Stimulated activated CD8-positive, alpha-beta memory T cell treated with anti-CD3 and anti-CD28 coated beads, Interleukin-4, amount 100 ng/mL, for 48 hours (primary cell): ENCODE measurements at places on chromosomes 6 and 20.
A peak's percentile ranks its signal among the peaks of the same experiment; 100 is the strongest.

GRCh38 chr6:129908858-129909257 is 47.7 kb upstream of the TMEM244 start:
- DNase-seq = no peak

DNA sequence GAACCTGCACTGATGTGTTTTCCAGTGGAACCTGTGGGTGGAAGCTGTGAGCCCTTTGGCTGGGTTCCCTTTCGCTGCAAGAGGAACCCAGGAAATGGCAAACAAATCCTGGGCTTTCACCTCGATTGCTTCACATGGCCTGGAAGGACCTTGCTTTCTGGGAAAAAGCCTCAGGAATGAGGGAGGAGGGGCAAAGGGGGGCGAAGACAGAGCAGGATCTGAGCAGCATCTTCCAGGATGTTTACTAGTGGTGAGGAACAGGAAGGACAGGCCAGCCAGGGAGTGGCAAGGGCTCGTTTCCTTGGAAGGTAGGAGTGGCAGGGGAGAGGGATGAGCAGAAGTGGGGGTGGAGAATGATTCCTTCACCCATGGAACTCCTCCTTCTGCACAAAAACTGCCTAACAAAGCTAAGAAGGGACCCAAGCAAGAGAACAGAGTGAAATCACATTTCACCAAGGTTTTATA is 5.9 kb downstream of the SLC2A10 start:
- DNase-seq = no peak

GRCh38 chr6:139653111-139653510 is 278.7 kb upstream of the CITED2 start:
- DNase-seq = no peak

DNA sequence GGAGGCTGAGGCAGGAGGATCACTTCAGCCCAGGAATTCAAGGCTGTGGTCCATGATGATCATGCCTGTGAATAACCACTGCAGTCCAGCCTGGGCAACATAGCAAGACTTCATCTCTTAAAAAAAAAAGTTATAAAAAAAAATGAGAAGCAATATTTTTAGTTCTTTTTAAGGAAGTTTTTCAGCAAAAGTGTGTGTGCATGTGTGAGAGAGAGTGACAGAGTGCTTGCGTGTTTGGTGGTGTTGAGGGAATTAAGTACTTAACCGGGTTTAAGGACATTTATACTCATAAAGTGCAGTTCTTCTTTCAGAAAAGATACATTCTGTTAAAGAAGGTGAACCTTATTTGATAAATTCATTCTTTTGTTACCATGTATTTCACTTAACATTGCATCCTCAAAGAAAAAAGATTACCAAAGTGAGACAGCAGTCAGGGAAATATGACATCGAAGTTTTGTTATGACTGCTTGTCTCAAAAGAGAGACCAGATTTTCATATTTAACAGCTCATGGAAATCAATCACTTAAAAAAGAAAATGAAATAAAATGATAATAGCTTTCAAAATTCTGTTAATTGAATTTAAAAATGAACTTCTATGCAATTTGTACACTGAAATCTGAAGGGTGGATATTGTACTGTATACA is 254.7 kb downstream of the ARHGAP18 start:
- DNase-seq = no peak

DNA sequence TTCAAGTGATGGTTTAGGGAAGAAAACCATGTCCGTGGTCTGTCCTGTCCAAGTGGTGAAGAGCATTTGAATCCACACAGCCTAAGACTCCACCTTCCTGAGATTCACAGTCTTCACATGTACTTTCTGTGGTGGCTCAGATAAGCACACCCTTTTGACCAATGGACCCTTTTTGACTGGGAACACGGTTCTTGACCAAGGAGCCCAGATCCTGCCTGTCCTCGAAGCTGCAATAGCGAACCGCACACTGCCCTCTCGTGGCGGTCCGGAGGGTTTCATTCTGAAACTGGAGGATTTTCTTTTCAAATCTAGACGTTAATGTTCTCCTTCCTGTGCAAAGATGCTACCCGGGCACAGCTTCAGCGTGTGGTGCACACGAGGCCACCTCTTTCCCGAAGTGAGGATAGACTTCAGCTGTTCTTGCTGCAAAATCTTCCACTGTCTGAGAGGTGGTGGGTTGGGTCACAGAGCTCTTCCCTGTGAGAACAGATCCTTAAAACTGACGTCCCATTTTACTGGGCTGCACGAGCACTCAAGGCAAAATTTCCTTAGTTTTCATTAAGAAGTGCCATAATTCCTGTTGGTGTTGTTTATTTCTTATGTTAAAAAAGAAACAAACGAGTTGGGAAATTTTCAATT is 90.5 kb downstream of the SYNJ2 start:
- peak; percentile 84 for DNase-seq

DNA sequence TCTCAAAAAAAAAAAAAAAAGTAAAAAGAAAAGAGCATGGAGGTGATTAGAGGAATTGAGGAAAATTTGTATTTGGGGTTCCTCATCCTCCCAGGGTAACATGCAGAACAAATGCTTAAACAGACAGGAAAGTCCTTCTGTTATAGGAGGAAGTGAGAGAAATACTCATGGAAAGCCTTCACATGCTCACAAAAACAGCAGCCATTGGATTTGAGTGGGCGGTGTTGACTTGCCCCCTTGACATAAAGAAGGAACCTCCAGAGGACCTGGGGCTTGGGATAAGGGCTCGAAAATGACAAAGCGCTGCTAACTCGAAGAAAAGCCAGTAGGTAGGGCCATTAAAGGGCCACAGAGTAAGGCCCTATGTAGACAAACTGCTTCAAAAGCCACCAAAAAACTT is 17.5 kb upstream of the SAMHD1 start:
- no peak for DNase-seq

GRCh38 chr6:33696548-33697518 is 14.7 kb downstream of the UQCC2 start:
- no peak for DNase-seq

GRCh38 chr6:35417979-35418661 is 34.0 kb upstream of the FANCE start:
- no peak for DNase-seq

GRCh38 chr20:37200376-37200775 is 21.0 kb upstream of the MROH8 start:
- DNase-seq = no peak

GRCh38 chr6:103193413-103193812 is 1666.3 kb downstream of the HACE1 start:
- no peak for DNase-seq

DNA sequence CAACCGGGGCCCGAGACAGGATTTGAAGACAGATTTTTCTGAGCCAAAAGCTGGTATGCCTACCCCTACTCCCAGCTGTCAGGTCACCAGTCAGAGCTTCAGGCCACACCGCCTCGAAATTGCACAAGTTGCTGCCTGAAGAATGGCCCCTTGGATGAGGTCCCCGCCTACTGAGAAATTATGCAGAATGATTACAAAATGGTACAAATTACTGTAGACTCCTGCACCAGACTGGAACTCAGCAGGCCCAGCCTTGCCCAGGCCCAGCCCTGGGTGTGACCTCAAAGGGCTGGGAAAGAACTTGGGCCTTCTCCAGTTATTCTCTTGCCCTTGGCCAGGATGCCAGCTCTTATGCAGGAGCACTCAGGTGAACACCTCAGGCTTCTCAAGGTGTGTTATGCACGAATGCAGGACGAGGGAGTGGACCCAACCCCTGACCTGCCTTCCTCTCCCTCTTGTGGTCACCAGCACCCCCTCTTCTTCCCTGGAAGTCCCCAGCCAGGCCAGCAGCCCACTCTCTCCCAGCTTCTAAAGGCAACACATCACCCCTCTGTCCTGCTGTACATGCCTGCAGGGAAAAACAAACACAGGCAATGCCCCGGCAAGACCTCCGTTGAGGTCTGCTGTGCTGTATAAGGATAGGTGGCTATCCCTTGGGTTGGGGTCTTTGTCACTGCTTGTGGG is 88.7 kb upstream of the NAA20 start:
- DNase-seq = no peak

GRCh38 chr6:15523679-15524630 is 138.9 kb downstream of the DTNBP1 start:
- peak; percentile 18 for DNase-seq

GRCh38 chr6:161011492-161012480 is 20.2 kb downstream of the MAP3K4 start:
- no peak for DNase-seq

- no peak for DNase-seq
These were observed 2.6 kb downstream of the SAMD5 start for GRCh38 chr6:147510929-147511590.

DNA sequence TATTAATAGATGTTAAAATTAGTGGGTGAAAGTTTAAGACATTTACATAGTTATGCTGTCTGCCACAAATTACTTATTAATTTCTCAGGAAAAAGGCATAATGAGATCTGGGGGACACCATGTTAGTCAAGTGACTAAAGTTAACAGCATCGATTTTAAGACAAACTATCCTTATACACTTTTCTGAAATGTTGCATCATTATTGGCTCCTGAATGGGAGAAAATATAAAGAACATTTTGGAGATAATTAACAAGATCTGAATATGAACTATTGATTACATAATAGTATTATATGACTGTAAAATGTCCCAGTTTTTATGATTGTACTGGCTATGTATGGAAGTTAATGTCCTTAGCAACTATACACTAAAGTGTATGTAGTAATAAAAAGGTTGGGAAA is 7.9 kb downstream of the OR2B3 start:
- DNase-seq = no peak

- no peak for DNase-seq
These were observed 272.7 kb upstream of the PLCB4 start for GRCh38 chr20:8796088-8796660.

DNA sequence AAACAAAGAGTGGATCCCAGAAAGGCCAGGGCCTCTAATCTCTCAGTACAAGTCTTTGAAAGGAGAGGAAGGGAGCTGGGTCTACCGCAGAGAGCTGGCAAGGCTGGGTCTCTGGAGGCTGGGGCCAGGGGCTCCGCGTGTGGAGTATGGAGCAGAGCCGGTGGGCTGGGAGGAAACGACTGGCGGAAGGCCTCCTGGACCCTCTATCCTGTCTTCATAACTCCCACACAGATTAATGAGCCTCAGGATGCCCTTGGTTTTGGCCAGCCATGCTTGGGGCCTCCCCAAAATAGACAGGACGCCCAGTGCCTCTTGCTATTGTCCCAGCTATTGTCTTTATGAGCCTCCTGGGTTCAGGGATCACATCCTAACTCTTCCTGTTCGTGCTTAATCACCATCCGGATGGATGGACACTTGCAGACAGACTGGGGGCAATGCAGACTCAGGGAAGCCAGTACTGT is 306.4 kb downstream of the DHX35 start:
- DNase-seq = no peak

DNA sequence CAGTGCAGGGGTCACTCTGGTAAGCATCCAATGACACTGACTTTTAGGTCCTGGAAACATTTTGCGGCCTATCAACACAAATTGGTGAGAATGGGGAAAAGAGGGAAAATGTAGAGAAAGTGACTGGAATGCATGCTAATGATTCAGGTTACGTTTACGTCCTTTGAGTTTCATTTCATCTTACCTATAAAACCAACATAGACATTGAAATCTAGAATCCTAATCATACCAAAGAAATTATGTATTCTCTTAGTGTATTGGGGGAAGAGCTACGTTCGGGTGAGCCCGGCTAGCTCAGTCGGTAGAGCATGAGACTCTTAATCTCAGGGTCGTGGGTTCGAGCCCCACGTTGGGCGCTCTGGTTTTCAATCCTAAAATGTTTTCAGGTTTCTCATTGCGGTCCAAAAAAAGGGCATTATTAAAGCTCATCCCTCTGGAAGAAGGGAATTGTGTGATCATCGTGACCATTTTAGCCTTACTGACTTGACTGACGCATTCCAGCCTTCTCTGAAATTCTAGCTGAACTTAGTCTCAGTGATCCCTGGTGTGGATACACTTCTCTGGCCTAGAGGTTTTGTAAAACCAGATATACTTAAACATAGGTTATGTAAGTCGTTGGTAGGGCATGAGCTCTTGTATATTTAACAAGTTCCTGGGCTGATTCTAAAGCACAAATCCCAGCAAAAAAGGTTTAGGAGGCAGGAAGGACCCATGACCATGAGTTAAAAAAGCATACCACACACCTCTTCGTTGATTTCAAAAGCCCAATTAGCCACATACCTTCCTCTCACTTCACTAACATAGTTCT is 18.3 kb downstream of the HMGN4 start:
- peak; percentile 78 for DNase-seq

DNA sequence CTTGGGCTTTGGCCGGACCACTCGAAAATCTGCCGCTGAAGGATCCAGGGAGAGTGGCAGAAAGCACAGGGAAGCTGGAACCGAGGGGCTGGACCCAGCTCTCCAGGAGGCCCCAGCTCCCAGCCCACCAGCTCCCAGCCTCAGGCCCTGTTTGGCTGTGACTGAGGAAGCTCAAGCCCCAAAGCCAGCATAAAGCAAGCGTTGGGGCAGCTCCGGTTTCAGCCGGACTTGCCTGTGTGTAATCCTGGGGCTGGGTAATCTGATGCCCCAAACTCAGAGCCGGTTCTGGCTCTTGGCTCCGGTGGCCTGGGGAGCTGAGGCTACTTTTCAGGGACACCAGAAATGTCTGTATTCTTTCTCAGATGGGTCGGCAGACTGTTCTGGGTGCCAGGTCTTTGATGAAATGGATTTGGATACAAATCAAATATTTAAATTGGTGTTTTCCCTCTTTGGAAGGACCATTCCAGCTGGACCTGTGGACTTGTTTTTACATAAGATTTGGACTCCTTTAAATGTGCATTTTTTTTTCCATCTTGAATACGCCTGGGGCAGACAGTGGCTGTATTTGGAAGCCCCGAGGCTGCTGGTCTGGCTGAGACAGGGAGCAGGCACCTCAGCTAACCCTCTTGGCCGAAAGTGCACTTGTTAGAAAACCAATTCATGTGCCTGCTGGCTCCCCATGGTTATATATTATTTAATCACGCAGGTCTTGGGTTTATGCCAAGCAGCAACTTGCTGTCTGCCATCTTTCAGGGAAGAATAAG is 29.7 kb downstream of the RPP40 start:
- no peak for DNase-seq

GRCh38 chr6:80523531-80523997 is 417.1 kb downstream of the BCKDHB start:
- DNase-seq = no peak

- no peak for DNase-seq
These were observed 47.2 kb downstream of the MUC22 start for GRCh38 chr6:31057426-31058003.

DNA sequence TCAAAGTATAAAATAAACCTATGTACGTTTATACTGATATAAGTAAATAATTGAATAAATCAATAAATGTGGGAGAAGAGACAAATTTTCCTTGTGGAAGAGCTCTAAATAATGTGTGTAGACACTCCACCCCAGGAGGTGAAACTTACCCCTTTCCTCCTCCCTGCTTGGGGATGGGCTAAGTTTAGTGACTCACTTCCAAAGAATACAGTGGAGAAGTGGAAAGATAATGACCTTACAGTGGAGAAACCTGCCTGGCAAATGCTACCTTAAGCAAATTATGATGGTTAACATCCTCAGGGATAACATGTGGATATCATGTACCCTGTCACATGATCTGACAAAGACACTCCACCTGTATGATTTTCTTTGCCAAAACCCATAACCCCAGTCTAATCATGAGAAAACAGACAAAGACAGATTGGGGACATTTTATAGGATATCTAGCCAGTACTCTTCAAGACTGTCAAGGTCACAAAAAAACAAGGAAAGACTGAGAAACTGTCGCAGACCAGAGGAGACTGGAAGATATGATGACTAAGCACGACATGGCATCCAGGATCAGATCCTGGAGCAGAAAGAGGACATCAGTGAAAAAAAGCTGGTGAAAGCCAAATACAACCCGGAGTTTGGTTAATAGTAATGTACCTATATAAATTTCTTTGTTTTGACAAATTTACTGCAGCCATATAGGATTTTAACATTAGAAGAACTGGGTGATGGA is 195.5 kb upstream of the PRDM1 start:
- no peak for DNase-seq
